NCI-H446 (cell line): ENCODE measurements at places on chromosomes 12 and 14.

DNA sequence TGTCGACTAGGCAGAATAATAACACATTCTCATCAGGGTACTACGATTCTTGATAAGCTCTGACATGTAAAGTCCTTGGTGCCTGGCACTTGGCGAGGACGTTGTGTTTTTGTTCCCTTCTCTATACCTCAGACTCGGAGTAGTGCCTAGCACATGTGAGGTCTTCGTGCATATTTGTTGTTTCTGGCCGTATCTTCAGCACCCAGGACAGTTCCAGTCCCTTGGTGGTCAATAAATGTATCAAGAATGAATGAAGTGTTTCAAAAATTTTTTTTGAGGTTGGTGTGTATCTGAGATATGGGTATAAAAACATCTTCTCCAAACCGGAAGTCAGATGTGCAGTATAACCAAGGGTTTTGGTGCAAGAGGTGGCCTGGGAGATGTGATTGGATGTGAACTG lies 198.2 kb downstream of the AACS start:
- DNase-seq = no peak

DNA sequence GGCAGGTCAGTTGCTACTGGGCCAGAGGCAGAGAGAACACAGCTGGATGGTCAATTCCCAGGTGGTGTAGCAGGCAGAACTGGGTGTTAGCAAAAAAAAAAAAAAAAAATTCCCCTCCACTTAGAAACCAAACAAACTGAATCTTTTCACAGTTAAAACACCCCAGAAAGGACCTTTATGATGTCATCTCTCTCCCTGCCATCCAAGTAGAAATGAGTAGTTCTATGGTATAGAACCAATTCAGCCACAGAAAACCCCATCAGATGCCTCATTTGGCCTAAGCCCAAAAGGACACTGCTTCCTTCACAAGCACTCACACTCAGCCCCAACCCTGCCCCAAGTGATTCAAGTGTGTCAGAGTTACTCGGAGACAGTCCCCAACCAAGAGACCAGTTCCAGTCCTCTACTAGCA lies 230.8 kb downstream of the DPF3 start:
- DNase-seq = no peak

DNA sequence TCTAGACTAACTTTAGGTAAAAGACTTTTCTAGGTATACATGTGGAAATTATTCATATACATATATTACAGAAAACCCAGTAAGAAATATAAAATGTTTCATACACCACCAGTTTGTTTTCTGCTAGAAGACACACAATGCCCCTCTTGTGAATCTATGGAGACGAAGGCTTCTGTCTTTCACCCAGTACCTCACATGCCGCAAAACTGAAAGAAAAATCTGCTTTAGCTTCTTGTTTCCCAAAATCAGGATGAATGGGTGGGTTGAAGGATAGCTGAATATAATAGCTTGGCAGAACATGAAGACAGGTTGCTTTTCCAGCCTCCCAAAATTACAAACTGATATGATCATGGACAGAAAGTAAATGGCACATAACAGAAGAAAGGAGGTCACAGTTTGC lies 1.3 kb downstream of the TAS2R30 start:
- DNase-seq = no peak

DNA sequence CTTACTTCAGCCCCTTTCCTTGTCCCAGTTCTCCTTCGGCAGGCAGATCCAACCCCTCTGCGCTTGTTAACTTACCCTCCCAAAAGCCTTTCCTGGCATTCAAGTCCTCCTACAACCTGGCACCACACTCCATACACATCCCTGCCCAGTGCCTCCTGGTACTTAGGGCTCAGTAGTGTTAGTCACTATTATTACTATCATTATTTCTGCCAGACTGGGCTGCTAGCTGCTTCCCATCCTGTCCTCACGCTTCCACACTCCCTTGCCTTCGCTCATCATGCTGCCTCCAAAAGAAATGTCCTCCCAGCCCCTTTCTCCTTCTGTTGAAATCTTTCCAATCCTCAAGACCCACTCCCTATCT lies 1.6 kb upstream of the HDAC7 start:
- DNase-seq = no peak

DNA sequence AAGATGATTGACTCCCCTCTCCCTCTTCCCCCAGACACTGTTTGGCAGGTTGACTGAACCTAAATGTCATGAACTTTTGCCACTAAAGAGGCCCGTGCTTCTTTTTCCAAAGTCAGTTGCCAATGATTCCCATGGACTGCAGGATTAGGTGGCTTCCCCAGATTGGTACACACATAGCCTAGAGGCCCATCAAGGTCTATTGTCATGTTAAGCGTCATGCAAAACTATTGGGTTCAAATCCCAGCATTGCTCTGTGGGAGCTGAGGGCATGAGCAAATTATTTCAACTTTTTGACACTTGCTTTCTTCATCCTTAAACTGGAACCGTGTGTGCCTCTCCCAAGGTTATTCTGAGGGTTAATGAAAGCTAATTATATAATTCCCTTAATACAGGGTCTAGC lies 430.2 kb upstream of the TBX3 start:
- DNase-seq = no peak

- no peak for DNase-seq
Observed at GRCh38 chr12:47361389-47362021, 281.7 kb upstream of the AMIGO2 start.

DNA sequence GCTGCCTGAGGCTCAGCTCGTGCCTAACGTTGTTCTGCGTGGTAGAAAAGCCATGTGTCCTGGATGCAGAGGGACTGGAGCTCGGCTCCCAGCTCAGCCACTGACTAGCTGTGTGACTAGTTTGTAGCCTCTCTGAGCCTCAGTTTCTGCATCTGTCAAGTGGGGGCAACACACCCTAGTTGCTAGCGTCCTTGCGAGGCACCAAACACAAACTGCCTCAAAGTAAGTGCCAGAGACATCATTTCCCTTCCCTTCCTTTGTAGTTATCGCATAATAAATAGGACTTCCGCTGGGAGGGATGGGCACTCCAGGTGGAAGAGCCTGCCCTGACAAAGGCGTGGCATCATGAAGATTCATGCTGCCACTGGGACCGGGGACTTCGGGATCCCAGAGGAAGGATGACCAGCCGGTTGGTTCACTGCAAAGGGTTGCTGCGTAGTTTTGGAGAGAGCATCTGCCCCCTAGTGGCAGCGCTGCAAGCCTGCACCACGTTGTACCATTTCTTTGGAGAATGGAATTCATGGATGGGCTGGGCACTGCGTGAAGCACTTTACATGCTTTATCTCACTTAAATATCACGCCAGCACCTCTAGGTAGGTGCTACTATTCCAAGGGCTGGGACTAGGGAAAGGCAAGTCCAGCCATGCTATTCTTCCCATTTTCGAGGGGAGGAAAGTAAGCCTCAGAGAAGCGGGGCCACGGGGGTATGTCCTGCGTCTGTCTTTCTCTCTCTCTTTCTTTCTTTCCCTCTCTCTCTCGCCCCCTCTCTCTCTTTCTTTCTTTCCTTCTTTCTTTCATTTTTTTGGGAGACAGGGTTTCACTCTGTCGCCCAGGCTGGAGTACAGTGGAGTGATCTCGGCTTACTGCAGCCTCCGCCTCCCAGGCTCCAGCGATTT lies 4.6 kb downstream of the CCDC197 start:
- DNase-seq = peak; percentile 74

- no peak for DNase-seq
Observed at GRCh38 chr14:33401311-33401710, 462.6 kb downstream of the NPAS3 start.

DNA sequence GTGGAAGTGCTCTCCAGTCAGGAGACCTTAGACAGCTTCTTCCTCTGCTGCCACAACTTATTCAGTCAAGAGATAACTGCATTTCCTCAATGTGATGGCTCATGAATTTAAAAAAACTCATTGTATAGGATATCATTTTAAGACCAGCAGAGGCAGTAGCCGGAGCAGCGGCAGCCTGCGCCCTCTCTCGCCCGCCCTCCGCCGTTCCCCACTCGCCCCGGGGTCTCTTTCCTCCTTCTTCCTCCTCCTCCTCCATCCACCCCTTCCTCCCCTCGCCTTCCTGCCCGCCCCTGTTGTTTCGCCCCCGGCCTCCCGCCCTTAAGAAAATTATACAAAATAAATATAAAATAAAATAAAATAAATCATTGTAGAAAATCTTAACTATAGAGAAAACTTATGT lies 687.6 kb downstream of the FLRT2 start:
- no peak for DNase-seq
